Cardiac fibroblast (primary cell): ENCODE measurements at places on chromosomes 1 and 21.

- DNase-seq: peak; percentile 26
Observed at GRCh38 chr1:161001525-161001924, 19.4 kb downstream of the F11R start.

- DNase-seq: no peak
Observed at GRCh38 chr1:78493451-78493850, 2.7 kb downstream of the PTGFR start.

- no peak for DNase-seq
Observed at GRCh38 chr1:241352401-241352800, 4.6 kb downstream of the RGS7 start.

DNA sequence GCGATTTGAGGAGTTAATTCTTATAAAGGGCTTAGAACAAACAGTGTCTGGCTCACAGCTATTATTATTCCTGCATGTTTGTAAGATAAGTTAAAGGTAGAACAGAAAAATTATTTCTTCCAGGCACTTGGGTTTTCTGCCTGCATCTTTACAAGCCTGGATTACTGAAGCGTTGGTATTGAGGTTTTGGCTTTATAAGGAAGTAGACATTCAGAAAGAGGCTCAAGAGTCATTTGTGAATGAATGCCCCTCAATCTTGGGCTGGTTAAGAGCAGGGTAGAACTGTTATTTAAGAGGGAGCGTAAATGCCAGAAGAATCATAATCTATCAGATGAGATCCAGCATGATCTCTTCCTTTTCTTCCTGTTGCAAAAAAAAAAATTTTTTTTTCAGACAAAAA, 77.3 kb upstream of the ARID1A start:
- DNase-seq: no peak

DNA sequence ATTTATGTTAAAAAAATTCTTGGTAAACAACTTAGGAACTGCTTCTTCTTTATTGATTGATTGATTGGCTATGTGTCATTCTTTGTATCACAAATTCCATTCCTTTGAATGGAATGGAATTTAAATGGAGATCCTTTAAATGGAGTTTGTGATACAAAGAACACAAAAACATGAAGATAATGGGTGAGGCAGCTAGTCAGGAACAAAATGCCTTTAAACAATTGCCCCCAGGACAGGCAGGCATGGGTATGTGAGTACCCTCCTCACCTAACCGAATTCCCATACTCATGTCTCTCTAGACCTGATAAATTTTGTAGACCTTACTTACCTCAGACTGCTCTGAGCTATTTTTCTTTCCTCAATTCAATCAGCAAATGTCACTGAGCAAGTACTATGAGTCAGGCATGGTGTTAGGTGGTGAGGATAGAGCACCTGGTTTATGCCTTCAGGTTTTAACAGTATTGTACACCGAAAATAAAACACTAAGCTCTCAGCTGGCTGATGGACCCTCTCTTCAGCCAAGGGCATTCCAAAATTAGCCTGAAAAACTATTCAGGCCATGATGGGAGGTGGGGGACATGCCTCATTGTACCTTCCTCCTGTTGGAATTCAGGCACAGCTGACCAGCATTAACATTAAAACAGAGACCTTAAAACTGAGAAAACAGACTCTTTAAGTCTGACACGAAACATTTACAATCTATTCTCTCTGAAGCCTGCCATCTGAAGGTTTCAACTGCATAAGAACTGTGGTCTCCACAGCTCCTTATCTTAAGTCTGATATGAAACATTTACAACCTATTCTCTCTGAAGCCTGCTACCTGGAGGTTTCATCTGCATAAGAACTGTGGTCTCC, 58.9 kb downstream of the OLFML3 start:
- DNase-seq: no peak

DNA sequence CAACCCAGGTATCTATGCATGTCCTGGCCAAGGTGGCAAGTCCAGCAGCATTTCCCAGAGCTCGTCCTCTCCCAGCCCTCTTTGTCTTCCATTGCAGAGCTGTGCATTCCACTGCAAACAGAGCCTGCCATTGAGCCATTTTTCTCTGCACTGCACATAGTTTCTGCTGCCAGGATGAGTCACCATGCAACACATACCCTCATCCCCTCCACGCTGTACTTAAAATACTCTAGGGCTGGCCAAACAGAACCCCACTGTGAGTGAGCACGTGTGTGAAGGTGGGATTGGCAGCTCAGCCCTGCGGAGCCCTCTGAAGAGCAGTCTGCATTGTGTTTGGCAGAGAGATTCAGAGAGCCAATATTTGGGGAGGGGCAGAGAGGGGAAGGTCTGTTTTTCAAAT, 3.9 kb upstream of the ATP1B1 start:
- peak; percentile 80 for DNase-seq

GRCh38 chr1:184163674-184164465, 112.3 kb downstream of the TSEN15 start:
- DNase-seq: peak; percentile 52

- peak; percentile 58 for DNase-seq
Observed at GRCh38 chr21:37503848-37504467, 137.4 kb downstream of the DYRK1A start.

DNA sequence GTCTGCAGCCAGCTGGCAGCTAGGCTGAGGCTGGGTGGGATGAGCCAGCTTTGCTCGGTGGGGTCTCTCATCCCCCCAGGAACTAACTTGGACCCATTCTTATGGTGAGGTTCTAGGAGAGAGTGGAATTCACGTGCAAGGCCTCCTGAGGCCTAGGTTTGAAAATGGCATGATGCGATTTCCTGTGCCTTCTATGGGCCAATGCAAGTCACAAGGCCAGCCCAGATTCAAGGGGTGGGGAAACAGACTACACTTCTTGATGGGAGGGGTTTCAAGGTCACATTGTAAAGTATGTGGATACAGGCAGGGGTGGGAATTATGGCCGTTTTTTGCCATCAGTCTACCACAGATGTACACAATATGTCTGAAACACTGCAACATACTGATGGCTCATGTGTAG, 48.3 kb downstream of the HTR6 start:
- no peak for DNase-seq

DNA sequence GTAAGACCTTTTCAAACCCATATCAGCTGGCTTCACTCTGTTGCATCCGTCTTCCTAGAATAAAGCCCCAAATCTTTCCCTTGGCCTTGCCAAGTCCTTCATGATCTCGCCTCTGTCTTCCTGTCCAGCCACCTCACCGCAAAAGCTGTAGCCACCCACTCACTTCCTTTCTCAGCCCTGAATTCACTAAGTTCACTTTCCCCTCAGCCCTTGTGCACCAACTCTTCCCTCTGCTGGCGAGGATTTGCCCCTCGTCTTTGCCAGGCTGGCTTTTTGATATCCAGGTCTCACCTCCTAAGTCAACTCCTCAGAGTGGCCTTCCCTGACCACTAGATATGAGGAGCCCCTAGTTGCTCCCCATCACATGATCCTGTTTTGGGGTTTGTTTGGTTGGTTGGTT, 3.9 kb upstream of the COL16A1 start:
- DNase-seq: peak; percentile 83

GRCh38 chr1:194043984-194044755, 857.8 kb upstream of the B3GALT2 start:
- peak; percentile 41 for DNase-seq

GRCh38 chr1:225044258-225044657, 114.8 kb downstream of the DNAH14 start:
- DNase-seq: peak; percentile 13

DNA sequence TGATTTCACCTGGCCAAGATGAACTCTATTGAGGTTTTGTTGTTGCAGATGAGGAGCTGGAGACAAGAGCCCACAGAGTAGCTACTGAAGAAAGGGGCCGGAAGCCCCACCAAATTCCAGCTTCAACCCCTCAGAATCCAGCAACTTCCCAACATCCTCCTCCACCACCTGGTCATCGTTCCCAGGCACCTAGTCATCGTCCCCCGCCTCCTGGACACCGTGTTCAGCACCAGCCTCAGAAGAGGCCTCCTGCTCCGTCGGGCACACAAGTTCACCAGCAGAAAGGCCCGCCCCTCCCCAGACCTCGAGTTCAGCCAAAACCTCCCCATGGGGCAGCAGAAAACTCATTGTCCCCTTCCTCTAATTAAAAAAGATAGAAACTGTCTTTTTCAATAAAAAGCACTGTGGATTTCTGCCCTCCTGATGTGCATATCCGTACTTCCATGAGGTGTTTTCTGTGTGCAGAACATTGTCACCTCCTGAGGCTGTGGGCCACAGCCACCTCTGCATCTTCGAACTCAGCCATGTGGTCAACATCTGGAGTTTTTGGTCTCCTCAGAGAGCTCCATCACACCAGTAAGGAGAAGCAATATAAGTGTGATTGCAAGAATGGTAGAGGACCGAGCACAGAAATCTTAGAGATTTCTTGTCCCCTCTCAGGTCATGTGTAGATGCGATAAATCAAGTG, 14.3 kb downstream of the CD2 start:
- DNase-seq: no peak

DNA sequence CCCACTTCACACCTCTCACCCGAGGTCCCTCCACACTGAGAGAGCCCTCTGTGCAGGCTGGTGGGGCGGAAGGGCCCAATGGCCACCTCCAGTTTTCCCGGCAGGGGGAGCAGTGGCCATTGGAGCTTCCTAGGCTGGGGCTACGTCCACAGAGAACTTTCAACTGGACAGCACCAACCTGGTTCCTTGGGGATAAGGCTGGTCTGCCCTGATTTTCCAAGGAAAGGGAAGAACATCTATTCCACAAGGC, 20.3 kb upstream of the LAPTM5 start:
- no peak for DNase-seq

DNA sequence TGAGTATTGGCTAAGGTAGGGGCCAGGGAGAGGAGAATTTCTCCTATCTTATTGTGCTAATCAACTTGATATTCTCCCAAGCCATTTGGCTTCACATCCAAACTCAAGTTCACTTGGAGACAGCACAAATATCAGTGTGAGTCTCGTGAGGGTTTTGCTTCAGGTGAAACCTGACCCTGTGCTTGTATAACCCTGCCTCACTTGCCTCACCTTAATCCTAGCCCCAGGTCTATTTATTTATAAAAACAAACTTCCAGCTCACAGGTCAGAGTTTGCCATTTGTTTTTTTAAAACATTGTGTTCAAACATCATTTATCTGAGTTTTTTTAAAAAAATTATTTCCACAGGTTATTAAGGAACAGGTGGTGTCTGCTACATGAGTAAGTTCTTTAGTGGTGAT, 19.9 kb downstream of the HAO2 start:
- DNase-seq: no peak

- peak; percentile 63 for DNase-seq
Observed at GRCh38 chr1:69121723-69122122, 446.0 kb upstream of the LRRC7 start.

DNA sequence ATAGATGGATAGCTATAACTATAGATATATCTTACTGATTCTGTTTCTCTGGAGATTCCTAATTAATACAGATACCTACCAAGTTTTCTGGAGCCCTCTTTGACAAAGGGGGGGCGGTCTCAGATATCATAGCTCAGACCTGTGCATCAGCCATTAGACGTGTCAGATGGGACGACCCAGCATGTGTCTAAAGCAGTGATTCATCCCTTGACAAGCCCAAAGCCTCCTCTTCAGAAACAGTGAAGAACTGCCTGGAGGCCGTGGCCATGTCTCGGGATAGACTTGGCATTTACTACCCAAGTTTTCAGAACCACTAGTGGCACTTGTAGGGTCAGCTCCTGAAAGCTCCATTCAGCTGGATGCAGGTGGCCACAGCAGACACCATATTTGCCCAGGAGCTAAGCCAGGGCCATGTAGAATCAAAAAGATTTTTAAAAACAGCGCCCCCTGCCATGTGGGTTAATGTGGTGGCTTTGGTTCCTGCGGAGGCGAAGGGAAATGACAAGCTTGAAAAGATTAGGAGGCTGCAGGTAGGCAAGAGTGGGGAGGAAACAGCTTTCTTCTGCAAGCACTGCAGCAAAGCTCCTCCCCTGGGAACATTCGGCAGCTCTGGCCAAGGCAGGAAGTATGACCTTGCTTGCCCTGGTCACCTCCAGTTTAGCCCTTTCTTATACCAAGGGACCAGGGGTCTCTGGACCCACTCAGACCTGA, 82.2 kb downstream of the FBXO2 start:
- DNase-seq: no peak

DNA sequence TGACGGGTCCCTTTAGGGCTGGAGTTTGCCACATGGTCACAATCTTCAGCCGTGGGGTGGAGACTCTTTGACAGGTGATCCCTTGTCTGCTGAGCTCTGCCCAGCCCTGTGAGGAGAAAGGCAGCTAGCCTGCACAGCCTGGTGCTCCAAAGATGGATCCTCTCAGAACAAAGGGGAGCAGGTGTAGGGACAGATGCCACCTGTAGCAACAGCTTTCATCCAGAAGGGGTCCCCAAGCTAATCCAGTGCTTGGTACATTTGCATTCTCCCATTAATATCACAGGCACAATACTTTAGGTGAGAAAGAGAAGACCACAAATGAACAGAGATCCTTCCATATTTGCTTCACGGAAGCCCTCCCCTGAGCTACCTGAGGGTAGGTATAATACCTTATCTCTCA, 93.2 kb downstream of the CCDC185 start:
- DNase-seq: no peak

GRCh38 chr1:163147019-163147418, 55.7 kb downstream of the RGS5 start:
- no peak for DNase-seq

DNA sequence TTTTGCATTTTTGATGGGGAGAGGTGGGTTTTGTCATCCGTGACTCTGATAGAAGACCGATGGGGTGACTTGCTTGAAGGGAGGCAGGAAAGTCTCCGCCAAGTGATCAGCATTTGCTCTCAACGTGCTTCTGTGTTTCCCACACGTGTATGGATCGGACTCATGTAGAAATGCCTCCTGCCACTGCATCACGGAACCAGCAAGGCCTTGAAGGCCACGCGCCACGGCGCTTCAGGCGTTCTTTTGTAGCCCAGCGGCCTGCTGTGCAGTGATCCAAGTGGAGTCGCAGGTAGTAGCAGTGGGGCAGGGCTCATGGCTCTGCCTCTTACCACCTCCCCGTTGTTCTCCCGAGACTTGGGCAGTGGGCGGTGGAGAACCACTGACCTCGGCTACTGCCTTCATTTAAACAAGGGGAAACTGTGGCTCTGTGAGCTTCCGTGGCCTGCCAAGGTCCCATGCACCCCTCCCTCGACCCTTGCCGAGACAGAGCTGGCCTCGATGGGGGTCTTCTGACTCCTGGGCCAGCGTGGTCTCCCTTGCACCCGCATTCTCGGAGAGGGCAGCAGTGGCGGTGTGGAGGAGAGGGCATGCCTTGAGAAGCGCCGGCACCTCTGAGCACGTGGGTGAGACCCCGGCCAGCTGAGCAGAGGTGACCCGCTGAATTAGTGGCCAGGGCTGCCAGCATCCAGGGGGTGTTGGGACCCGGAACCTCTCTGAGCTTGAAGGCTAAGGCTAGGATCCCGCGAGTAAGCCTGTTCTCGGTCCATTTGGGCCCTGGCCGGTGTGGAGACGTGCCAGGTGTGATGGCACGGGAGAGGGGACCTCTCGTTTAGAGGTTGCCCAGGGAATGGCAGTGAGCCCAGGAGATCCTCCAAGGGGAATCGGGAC, 46.1 kb upstream of the ABCG1 start:
- no peak for DNase-seq
